ENCODE measurements at places on chromosomes 6 and 20.

DNA sequence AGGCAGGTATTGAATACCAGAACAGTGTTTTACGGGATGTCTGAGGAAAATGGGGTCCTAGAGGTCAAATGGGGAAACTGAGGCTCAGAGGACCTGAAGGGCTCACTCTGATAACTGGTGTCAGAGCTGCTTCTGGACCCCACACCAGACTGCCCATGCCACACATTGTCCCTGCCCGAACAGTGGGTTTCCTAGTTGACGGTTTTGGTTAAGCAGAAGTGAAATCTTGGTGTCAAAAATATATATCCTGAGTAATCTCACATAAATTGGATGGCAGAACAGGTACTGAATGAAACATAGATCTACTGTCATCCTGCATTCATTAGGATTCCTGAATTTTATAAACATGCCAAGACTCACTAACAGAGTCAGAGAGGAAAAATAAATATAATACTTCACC, 16.3 kb downstream of the NOX3 start:
- DNase-seq = no peak

DNA sequence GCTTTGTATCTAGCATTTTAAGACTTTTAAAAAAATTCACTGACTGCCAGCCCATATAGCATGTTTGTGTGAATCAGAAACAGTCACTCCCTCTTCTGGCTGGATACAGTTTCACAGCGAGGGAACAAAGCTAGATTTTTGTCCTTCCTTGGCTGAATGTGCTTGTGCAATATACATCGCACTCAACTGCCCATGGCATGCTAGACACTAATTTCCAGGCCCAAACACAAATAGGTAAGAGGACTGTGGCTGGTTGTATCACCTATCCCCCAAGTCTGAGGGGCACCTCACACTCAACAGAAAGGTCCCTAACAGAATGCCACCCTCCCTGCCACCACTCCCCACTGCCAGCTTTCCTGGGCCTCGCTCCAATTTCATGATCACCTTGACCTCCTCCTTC, 16.2 kb upstream of the BLCAP start:
- peak; percentile 27 for DNase-seq

DNA sequence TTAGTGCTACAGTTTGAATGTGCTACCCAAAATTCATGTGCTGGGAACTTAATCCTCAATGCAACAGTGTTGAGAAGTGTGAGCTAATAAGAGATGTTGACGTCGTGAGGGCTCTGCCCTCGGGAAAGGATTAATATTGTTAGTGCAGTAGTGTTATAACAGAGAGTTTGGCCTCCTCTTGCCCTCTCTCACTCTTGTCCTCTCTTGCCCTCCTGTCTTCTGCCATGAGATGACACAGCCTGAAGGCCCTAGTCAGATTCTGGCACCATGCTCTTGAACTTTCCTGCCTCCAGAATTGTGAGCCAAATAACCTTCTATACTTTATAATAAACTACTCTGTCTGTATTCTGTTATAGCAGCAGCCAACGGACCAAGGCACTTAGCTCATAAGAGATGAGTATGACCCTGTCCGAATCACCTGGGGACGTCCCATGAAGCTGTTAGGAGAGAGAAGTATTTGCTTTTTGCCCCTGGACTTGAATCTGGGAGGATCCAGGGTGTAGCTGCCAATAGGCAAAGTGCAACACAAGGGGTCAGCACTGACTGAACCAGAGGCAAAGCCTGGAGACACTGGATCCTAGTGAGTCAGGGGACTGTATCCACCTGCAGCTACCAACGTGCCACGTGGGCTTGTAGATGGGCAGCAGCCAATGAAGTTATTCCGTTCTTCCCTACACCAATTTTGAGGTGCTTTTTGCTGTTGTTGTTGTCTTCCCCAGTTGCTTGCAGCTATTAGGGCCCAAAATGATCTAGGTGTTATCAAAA, 233.7 kb downstream of the THBS2 start:
- no peak for DNase-seq

- DNase-seq = no peak
Observed at GRCh38 chr6:134004714-134005113, 47.7 kb downstream of the SLC2A12 start.

GRCh38 chr6:89410231-89410761, 1.8 kb downstream of the RRAGD start:
- DNase-seq = no peak

DNA sequence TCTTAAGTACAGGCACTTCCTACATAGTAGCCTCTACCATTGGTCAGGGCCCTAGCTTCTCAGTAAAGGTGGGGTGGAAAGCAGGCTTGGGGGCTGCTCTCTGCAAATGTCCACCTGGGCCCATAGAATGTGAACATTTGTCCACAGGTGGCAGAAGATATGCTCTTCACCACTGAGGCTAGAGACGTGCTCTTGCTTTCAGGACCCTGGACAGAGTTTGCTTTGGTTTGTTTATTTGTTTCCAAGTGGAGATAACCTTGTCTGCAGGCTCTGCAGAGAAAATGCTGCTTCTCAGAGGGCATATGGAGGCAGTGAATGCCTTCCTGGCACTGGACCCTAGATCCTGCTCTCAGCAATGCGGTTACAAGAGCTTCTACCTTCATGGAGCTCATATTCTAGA, 129.0 kb downstream of the F13A1 start:
- DNase-seq = no peak

Data from NCI-H524 (cell line).